ENCODE measurements at places on chromosomes 4 and X.

DNA sequence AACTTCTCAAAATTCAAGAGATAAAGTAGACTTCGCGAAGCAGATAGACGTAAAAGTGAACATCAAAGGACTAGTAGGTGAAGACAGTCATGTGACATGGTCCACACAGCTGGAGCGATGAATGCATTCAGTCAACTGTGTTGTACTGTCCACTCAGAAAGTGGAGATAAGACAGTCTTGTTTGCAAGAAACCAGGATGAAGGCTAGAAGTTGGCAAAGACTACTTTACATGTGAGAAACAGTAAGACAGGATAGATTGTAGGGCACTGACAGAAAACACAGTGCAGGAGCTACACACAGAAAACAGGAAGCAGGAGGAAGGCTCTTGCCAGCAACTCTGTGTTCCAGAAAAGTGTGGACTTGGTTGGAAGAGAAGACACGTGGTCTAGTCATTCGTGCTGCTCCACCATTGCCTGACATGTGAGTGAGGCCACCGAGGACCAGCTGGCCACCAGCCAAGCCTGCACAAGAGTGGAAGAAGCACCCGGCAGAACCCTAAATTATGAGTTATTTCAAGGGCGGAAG lies 78.9 kb downstream of the FAT1 start:
- DNase-seq, result no peak

DNA sequence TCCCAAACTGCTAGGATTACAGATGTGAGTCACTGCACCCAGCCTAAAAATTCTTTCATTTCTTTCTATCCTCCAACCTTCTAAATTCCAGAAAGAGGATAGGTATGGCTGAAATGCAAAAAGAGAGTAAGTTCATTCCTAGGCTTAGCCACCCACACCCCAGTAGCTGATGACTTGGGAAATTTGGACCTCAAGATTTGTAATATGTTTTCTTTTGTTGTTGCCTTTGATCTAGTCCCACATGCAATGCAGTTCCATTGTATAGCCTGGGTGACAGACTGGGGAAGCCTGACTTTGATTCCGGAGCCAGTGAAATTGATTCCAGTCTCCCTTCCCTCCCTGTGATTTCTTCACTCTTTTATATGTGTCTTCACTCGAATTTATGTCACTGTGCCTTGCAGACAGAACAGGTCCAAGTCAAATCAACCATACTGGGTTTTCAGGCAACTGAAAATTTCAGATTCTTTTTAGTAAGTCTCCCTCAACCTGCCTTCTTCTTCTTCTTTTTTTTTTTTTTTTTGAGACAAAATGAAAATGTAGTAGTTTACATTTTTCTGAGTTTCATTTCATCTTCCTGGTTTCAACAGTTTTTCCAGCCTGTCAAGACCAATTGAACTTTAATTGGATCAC lies 176.2 kb upstream of the RBPJ start:
- no peak for DNase-seq

- no peak for DNase-seq
Measured at GRCh38 chr4:21512353-21512752, 436.2 kb downstream of the KCNIP4 start.

DNA sequence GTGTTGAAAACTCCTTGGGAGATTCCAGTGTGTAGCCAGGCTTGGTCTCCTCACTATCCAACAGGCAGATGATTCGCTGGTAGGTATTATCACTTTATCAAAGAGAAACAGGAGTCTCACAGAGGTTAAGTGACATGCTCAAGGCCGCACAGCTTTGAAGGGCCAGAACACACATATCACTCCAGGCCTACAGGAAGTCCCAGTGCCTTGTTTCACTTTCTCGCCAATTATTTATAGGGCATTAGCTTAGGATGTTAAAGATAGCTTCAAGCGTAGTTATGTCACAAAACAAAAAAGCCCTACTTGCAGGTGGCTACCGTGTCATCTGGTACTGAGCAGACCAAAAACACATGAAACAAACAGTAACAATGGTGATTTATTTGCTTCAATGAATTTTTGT lies 13.2 kb downstream of the ATP8A1 start:
- peak; percentile 47 for DNase-seq

DNA sequence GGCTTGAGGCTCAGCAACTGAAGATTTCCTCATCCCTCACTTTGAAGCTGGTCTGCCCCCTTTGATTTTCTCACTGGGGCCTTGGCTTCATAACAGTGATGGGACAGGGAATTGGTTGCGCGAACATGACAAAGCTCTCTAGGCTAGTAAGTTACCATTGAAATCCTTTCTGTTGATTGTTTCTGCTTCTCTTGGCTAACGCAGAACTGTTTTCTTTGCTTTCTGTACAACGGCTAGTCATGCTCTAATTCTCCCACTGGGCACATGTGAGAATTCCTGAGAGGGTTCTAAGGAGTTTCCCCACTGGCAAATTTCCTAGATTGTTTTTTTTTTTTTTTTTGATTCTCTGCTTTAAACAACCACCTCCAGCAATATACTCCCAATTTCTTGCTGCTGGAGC lies 738.6 kb downstream of the PCDH7 start:
- DNase-seq, result no peak

DNA sequence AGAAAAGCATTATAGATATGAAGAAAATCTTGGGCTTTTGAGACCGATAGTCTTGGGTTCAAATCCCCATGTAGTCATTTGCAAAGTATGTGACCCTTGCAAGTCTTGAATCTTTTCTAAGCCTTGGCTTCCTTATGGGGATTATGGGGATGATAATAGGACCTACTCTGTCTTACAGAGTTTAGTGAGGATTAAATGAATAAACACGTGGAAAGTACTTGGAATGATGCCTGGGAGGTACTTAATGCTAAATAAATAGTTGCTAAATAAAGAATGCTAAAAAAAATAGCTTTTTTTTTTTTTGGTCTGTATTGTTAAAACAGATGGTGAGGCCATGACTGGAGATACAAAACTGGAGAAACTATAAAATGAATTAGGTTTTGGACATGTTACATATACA lies 292.7 kb downstream of the GPAT3 start:
- DNase-seq, result no peak

DNA sequence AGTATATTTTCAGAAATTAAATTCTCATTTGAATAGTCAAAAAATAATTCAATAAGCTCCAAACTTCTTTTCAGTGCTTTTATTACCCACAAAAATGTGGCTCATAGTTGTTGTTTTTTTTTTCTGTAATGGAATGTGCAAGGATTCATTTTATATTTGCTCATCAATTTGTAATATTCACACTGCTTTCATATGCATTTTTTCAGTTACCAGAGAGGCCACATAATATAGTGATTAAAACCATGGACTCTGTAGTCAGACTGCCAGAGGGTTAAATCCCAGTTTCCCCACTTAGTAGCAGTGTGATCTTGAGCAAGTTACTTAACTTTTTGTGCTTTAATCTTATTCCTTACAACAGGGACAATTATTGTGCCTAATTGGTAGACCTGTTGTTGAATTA lies 64.5 kb downstream of the FAM9B start:
- DNase-seq, result no peak

DNA sequence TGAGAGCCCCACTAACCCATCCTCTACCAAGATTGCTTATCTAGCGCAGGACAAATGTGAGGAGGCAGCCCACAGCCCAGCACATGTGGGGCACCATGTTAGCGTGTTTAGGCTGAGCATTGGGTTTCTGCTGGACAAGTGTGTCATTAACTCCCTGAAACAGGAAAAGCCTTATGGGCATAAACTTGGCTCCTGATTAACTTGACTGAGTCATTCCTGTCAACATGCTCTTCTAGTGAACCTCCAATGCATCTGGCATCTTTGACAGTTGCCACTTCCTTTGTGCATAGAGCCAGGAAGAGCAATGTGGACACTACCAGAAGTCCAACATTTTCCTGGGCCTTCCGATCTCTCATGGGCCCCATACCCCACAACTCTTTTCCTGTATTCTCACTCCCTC lies 2.5 kb downstream of the SPIN2A start:
- no peak for DNase-seq

- peak; percentile 13 for DNase-seq
Measured at GRCh38 chrX:106874075-106874474, 29.1 kb downstream of the RIPPLY1 start.

DNA sequence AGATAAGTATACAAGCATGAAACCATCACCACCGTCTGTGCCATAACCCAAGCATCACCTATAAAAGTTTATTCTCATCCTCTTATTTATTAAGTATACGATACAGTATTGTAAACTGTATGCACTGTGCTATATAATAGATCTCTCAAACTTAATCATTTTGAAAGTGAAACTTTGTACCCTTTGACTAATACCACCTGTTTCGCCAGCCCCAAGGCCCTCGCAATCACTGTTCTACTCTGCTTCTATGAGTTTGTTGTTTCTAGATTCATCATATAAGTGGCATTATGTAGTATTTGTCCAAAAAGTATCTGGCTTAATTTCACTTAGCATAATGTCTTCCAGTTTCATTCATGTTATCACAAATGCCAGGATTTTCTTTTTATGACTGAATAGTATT lies 72.1 kb upstream of the DOCK11 start:
- peak; percentile 10 for DNase-seq

- no peak for DNase-seq
Measured at GRCh38 chrX:18677161-18677869, 5.4 kb upstream of the RS1 start.

- DNase-seq, result no peak
Measured at GRCh38 chr4:869776-870175, 43.8 kb upstream of the CPLX1 start.

GRCh38 chr4:143701365-143701764 lies 890 bp upstream of the FREM3 start:
- DNase-seq, result no peak

DNA sequence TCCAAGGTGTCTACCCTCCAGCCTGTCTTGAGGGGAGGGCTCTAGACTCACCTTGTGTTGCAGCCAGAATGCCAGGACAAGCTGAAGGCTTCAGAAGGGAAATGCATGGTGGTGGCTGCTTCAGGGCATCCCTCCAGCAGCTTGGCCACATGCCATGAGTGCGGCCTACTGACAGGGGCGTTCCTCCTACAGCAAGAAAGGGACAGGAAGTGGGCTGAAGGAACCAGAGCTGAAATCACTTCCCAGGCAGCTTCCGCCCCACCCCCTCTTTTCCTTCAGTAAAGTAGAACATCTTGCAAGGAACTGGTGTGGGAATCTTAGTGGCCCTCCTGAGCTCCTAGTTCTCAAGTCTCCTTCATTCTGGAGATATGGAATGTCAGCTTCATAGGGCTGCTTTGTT lies 167.5 kb upstream of the DGKK start:
- DNase-seq, result no peak

DNA sequence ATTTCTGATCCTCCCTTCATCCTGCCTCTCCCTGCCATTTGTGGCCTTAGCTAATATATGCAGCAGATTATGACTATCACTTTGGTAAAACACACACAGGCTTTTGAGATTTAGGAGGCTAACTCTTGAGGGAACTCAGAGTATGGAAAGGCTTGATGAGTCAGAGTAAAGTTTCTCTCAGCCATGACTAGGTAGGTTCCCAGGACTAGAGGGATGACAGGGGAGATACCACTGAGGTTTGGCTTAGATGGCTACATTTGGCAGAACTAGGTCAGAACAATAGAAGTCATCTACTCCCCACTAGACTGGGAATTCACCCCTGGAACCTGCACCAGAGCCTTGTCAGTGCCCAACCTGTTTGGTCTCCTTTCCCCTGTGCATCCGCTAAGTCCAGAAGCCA lies 585.7 kb downstream of the TLL1 start:
- no peak for DNase-seq

DNA sequence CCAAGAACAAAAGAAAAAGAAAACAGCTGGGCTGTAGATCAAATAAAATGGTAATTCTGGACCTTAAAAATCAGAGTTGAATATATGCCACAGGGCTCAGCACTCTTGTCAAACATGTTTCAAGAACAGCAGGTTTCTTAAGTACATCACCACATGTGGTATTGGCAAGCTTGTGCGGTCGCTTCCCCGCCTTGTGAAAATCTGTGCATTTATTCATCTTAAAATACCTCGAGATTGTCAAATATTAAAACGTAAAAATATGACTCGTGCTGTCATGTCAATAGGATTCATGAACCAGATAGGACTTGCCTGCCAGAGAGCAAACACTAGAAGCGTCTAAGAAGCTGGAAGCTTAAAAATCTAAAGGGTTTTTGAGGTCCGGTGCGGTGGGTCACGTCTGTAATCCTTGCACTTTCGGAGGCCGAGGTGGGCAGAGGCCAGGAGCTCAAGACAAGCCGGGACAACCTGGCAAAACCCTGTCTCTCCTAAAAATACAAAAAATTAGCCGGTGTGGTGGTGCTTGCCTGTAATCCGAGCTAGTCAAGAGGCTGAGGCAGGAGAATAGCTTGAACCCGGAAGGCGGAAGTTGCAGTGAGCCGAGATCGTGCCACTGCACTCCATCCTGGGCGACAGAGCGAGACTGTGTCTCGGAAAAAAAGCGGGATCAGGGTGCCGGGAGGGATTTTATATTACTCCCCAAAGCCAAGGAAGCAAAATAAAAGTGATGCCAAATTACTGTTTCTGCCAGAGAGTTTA lies 40.2 kb upstream of the TMEM154 start:
- DNase-seq, result no peak

- DNase-seq, result no peak
Measured at GRCh38 chr4:91769912-91770311, 533.9 kb upstream of the GRID2 start.

DNA sequence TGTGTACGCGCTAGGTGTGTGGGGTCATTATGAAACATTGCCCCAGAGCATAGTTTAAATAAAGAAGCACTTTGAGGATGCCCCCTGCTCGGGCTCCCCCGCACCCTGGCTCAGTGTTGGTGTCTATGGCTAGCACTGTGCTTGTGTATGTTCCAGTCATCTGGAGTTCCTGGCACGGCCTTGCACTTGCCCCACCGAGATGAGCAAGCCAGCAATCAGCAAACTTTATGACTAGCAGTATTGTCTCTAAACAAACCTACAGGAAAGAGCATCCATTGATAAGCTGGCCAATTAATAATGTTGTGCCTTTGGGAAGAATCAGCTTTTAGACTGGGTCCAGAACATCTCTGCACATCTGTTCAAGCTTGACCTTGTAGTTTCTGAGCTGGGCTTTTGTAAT lies 707 bp upstream of the SHROOM4 start:
- no peak for DNase-seq

DNA sequence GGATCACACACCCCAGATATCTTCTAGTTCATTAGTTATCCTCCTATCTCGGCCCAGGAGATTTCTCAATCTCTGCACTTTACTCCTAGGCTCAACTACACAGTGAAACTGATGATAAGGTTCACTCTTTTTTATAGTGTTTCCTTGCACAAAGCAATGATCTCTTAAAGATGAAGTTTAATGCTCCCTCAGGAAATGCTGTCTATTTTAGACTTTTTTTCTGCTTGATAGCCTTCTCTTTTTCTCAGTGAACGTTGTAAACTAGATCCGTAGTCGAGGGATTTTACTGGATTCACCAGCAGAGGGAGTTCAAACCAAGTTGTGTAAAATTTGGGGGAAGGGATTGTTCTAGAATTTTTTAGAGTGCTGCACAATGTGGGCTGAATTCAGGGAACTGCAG lies 269.6 kb downstream of the GBA3 start:
- no peak for DNase-seq

GRCh38 chrX:38664285-38664684 lies 102.9 kb downstream of the TSPAN7 start:
- no peak for DNase-seq

- no peak for DNase-seq
Measured at GRCh38 chrX:72062916-72063315, 68.8 kb downstream of the RTL5 start.

GRCh38 chrX:46367491-46367890 lies 177.7 kb downstream of the ZNF674 start:
- DNase-seq, result no peak

Data from GM10248 (cell line).